ENCODE measurements at places on chromosomes 7 and 10.

DNA sequence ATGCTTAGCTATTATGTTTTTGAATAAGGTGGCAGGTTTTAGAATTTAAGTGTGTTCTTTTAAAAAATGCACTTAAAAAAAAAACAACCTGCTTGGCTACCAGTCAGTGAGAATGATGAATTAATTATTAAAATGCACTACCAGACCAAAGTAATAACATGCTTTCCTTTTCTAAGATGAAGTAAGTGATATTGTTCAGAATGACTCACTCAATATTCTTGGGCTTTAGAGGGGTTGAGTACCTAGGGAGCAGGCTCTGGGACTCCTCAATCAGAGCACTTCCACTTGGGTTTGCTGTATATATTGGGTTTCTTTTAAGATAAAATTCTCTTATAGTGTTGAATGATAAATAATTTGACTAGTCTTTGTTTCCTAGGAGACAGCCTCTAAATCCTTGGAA is 8.6 kb downstream of the STAM start:
- no peak for DNase-seq

- no peak for DNase-seq
Measured at GRCh38 chr7:125122173-125122572, 192.5 kb upstream of the POT1 start.

DNA sequence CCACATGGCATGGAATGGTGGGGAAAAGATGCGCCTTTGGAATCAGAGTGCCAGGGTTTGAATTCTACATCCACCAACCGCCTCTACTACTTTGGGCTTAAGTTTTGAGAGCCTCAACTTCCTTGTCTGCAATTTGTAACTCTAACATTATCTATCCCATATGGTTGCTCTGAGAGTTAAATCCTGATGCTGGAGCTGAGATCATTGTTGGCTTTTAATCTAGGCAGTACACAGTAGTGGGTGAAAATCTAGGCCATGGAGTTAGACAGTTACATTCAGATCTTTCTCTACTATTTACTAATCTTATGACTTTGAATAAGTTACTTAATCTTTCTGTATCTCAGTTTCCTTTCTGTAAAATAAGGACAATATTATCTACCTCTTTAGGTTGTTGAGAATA is 149.7 kb upstream of the AOAH start:
- no peak for DNase-seq

GRCh38 chr7:137801003-137801402 is 45.8 kb downstream of the DGKI start:
- no peak for DNase-seq

GRCh38 chr7:44995555-44996493 is 4.2 kb upstream of the CCM2 start:
- no peak for DNase-seq

DNA sequence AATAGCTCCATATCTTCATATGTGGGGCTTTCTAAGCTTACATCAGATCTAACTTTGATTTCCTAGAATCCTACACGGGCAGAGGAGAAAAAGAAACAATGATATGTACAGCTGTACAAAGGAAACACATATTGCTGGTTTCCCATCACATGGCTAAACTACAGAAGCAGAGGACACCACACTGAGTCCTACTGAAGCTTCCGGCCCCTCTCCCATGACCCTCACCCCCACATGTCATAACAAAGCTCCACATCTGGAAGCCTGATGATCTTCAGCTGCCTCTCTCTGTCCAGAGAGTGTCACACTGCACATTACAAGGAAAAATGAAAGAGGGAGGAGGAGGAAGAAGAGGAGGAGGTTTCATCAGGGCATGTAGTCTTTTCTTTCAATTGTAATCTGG is 14.0 kb downstream of the SLC16A12 start:
- no peak for DNase-seq

- DNase-seq: no peak
Measured at GRCh38 chr10:133159950-133160825, at the start of gene KNDC1. KNDC1 (plus strand) TSS chr10:133160219; CDS start chr10:133160468, 249 bp downstream.

DNA sequence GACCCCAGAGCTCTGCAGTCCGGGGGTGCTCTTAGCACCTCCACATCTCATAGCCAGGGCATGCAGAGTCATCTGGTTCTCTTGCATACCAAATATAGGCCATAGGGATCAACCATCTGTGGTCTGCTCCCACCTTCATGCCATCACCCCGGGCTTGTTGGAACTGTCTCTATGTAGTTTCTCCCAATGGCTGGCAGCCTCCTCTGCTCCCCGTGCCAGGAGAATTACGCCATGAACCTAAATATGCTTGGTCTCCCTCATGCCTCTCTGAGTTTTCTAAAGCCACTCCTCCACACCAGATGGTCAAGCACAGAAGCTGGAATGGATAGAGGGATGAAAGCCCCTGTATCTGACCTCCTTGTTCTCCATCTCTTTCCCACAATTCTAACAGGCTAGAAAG is 302.6 kb upstream of the MYO3A start:
- DNase-seq: no peak

- DNase-seq: no peak
Measured at GRCh38 chr10:120557311-120557710, 100.3 kb downstream of the PLPP4 start.

DNA sequence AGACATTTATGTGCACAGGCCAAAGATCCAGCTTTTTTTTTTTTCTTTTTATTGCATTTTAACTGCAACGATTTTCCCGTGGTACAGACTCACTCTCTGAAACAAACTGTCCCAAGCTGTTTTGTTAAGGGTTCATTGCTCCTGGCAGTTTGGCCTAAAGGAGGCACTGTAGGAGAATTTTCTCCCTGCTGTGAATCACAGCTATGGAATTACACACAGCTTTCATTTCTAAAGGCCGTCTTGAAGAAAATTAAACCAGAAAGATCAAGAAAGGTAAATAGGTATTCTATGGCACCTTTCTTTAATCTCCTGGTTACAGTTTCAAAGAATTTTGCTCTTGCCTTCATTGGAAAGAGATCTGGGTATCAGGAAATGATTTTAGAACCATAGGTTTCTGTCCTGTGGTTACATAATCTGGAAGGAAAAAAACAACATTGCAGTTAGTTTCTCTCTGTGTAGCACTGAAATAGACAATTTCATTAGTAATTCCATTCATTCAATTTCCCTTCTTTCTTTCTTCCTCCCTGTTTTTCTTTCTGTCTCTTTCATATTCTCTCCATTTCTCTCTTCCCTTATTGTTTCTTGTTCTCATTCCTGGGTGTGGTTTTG is 51.2 kb downstream of the PDK4 start:
- DNase-seq: no peak

- DNase-seq: no peak
Measured at GRCh38 chr10:32911285-32912016, 46.6 kb downstream of the ITGB1 start.

DNA sequence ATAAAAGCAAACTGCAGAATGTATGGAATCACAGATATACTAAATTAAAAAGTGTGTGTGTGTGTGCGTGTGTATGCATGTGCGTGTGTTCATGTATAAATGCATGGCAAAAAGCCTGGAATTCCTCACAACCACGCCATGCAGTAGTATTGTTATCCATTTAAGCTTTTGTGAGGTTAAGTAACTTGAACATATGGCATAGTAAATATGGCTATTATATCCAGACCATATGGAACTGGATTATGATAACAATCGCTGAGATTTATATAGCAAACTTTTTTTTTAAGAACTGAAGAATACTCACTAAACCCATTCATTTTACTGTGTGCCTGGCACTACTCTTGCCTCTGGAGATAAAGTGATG is 22.3 kb upstream of the NANOS1 start:
- no peak for DNase-seq

- DNase-seq: no peak
Measured at GRCh38 chr10:57964351-57964750, 303.3 kb downstream of the IPMK start.

- no peak for DNase-seq
Measured at GRCh38 chr10:78185693-78186055, 152.0 kb downstream of the RPS24 start.

Measured in stimulated activated CD8-positive, alpha-beta memory T cell treated with anti-CD3 and anti-CD28 coated beads, Interleukin-7, amount 100 ng/mL, for 48 hours (primary cell).